Activated CD4-positive, alpha-beta T cell treated with anti-CD3 and anti-CD28 coated beads, Interleukin-2, Interleukin-6, amounts not matched to agents 100 ng/mL and 50 ng/mL, durations not matched to agents 16 hours and 8 hours (primary cell): ENCODE measurements at places on chromosomes 3 and 15.

DNA sequence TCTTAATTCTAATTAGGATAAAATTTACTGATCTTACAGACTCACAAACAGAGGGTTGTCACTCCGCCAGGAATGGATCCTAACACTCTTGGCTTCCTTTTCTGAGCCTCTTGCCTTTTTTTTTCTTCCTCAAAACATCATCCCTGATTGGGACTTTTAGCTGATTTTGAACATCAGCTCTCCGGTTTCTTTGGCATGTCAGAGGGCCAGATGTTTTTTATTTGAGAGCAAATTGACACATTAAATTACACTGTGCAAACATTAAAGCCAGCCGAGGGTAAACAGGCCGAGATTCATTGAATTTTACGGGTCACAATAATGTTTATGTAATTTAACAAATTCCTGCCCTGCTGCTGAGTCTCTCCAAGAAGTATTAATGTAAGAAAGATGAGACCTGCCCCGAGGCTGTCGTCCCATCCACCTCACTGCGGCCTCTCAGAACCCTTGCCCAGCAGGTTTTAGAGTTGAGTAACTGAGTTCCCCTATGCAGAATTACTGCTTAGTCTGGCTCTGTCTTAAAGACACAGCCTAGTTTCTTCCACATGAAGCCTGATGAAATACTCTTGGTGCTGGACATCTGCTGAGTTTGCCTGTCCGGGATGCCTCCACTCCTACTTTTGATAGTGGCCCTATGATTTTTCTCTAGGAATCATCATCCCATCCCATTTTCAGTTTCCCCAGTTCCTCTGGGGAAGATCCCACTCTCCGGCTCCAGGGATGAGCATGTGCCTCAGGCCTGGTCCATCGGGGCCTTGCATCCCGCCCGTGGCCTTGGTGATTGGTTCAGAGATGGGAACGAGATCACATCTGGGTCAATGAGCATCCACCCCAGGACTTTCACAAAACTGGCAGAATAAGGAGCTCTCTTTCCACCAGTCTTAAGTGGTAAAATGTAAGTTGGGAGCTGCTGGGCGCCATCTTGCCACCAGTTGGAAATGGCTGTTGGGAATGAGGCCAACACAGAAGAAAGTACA, 226.6 kb upstream of the TLE3 start:
- no peak for DNase-seq

DNA sequence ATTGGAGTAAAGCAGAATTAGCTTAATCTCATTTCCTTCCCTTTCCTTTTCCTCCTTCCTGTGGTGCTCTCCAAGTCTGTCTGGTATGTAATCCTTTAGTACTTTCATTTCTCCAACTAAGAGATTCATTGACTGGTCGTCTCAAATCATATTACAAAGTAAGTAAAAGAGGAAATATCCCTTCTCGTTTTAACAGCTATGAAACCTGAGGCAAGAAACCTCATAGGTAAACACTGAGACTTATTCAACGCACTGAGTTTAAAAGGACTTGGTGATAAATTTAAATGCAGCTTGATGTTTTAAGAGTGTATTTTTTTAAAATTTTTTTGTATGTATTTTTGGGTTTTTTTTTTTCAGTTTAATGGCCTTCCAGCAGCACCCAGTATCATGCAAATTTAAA, 117.2 kb upstream of the LRRC3B start:
- DNase-seq = no peak

GRCh38 chr3:34725774-34726173, 913.6 kb upstream of the ARPP21 start:
- DNase-seq = no peak

GRCh38 chr15:70077188-70078147, 20.2 kb downstream of the TLE3 start:
- no peak for DNase-seq

GRCh38 chr15:75032395-75032794, 9.0 kb downstream of the PPCDC start:
- no peak for DNase-seq

DNA sequence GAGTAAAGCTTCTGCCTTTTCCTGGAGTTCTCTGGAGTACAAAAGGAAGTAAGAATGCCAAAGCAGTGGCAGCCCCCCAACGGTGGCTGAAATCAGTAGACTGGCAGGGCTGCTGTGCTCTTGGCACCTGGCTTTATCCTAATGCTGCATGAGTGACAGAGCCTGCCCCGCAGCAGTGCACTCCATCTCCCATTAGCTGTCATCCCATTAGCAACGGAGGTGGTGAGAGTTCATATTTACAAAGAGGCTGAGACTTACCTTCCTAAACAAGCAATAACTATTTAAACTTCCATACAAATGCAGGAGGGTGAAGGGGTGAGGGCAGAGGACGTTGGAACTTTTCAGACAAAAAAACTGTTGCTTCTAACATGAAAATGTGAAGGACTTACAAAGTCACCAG, 51.9 kb downstream of the SERPINI1 start:
- DNase-seq = no peak

GRCh38 chr15:90059208-90059985, 42.9 kb downstream of the IDH2 start:
- peak; percentile 88 for DNase-seq

- DNase-seq = no peak
Observed at GRCh38 chr3:117887901-117888300, 1146.7 kb downstream of the IGSF11 start.

DNA sequence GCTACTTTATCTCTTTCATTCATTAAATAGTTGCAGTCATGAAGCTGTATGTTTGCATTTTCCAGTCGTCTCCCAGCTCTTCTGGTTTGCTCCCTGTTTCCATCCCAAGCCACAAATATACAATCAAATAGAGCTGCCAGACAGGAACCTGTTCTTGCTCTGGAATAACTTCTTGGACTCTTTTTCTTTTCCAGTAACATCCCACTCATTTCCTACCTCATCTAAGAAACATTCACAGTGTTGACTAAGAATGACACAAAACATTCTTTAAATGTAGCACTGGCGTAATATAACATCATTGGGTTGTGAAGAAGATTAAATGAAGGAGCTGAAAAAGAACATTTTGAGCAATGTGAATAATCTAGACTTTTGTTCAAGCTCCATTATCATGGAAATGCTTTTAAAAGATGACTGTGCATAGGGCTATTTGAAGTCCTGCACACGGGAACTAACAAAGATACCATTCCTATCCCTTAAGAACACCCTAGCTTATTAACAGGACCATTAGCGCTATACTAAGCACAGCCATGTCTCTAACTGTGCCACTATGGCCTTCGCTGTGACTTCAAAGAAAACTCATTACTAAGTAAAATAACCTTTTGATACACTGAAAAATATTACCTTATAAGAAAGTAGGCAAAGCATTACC, 574.0 kb downstream of the NAALADL2 start:
- DNase-seq = no peak

DNA sequence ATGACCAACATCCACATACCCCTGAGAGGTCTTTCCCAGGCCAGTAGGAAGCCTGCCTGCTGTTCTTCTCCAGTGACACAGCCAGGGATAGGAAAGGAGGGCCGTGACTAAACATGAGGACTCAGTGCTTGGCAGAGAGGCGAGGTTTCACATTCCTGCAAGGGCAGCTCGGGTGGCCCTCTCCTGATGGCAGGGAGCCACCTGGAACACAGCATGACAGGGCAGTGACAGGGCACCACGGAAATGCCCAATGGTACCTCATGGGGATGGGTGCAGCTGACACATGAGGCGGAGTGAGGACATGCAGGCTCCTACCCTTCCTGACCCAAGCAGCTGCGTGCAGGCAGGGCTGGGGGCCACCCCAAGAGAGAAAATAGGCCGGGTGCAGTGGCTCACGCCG, 7.4 kb upstream of the TGM5 start:
- DNase-seq = no peak

GRCh38 chr3:53236112-53236841, 19.5 kb downstream of the TKT start:
- DNase-seq = peak; percentile 36

- DNase-seq = peak; percentile 45
Observed at GRCh38 chr3:88150371-88150770, 612 bp downstream of the C3orf38 start.

DNA sequence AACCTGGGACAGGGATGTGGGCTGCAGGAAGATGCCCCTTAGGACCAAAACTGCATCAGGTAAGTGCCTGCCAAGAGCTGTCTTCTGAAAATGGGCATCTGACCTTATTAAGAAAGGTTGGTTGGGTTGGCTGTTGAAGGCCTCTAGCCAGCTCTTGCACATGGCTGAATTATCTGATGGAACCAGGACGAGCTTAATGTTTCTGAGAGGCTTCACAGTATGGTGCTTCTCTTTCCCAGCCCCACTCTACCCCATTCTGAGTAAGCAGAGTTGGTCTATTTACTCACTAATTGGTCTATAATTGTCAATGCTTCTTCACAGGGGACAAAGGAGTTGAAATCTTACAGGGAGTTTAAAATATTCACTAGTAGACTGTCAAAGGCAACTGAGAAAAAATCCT, 48.4 kb downstream of the DTWD1 start:
- DNase-seq = no peak

- DNase-seq = no peak
Observed at GRCh38 chr3:37622999-37623883, 238.4 kb upstream of the CTDSPL start.

DNA sequence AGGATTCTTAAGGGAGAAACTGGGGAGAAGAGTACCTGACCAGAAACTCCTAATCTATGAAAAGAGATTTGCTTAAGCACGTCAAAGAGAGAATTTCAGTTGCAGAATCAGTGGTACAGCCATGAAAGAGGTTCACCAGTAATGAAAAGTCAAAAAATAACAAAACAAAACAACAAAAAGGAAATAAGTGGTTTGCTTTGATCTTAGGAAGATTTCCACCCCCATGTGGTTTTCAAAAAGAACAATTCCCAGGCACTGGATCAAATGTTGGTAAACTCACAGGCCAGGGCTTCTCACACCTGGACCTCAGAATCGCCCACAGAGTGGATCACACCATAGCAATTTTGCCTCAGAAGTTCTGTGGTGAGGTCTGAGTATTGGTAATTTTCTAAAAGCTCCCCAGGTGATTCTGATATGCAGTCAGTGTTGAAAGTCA, 67.5 kb downstream of the TMEM39A start:
- peak; percentile 46 for DNase-seq

- DNase-seq = peak; percentile 85
Observed at GRCh38 chr3:30620402-30621360, 14.3 kb downstream of the TGFBR2 start.

DNA sequence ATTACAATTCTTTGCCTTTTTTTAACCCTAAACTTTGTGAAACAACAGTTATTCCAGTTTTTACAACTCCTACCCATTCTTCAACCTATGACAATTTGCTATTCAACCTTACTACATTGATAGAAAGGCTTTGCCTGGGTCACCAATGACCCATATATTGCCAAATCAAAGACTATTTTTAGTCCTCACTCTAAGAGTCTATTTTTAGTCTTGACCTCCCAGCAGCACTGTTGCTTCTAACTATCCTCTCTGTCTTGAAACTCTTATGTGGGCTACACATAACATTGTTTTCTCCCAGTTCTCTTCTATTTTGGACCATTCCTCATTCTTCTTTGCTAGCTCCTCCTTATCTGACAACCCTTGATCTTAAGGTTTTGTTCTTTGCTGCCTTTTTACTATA, 71.4 kb downstream of the C3orf80 start:
- DNase-seq = no peak

- DNase-seq = no peak
Observed at GRCh38 chr3:13549623-13550422, 898 bp downstream of the FBLN2 start.

DNA sequence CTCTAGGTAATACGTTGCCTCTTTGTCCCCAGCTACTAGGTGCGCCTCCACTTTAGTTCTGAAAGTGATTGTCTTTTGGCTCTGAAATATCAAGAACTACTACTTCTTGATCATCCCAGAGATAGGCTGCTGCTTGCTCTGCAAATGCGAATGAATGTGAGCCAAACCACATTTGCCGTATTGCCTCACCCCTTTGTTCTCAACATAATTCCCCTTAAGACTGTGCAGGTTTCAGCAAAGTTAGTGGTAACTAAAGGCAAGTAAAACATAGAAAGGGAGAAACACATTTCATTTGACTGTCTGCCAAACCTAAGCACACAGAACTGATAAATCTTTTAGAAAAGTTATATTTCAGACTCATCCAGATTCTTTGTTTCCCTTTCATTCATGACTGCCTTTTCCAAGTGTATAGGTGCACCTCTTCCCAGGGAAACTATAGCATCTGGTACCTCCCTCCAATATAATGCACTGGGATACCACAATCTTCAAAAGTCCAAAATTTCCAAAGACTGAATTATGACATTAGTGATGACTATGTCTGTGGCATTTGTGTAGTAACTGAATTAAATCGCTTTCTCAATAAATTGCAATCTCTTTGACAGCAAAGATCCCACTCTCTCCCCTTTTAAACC, 720.6 kb upstream of the CBLB start:
- no peak for DNase-seq

DNA sequence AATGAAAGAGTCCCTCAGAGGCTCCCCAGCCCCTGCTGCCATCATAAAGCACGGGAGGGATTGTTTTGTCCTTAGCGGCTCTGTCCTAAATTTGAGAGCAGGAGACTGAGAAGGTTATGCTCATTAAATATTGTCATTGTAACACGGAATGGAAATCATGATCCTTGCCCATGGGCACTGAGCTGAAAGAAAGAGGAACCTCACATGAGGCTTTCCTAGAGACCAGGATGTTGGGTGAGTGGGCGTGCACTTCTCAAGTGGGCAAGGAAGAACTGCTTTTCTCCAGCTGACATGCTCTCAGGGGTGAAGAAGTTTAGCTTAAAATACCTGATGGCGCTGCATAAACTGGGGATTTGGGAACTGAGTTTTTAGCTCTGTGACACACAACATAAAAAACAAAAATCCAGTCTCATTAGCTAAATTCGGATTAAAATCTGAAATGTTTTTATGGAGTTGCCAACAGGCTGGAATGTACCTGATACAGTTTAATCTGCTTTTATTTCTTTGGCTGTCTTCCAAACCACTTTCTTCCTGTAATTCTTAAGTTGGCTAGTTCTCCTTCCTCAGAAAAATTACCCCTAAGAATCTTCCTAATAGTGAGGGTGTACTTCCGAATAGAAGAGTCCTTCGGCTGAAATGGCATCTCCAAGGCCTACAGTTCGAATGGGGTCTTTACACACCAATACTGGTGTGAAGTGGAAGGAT, 31.7 kb downstream of the ADPGK start:
- no peak for DNase-seq

GRCh38 chr3:42175386-42176240, 84.5 kb downstream of the TRAK1 start:
- no peak for DNase-seq
